Occipital lobe (tissue), 3 donors: ENCODE measurements at places on chromosomes 5 and 9. TPM values are rescaled to one million over a fixed set of nuclear protein-coding genes. Genes with fewer than 3 reads are reported as not detected.

PHF24 gene
- 25.6 TPM for total RNA-seq

DNA sequence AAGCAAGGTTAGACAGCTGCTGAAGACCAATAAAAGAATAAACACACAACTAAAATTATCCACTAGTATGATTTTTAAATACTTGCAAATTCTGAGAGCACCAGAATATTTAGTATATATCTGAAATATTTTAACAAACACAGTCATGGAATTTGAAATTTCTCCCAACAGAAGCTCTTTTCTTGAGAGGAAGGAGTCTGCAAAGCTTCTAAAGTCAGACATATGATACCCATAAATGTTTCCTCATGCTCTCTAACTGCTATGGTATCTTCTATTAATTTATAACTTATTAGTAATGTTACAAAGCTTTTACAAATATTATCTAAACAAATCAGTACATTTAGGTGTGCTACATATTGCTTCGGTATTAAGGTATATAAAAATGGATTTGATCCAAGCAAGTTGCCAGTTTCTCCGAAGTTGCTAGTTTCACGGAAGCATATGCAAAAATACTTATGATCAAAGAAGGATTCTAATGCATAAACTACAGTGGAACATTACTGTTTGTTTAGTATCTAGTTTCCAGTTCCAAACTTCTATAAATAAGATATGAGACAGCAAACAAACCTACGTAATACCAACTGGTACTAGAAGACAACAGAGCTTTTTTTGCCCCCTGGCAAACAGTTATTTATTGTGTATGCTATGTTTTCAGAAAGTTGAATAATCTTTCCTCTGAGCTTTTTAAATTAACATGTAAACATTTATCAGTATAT lies 22.0 kb downstream of the FNIP1 start:
- no peak for DNase-seq

PPIP5K2 gene
- total RNA-seq: 135 TPM

GRCh38 chr9:75108571-75108970 lies 20.3 kb downstream of the OSTF1 start:
- DNase-seq: no peak

GRCh38 chr5:30802961-30803705 lies 390.4 kb upstream of the CDH6 start:
- DNase-seq: no peak

DNA sequence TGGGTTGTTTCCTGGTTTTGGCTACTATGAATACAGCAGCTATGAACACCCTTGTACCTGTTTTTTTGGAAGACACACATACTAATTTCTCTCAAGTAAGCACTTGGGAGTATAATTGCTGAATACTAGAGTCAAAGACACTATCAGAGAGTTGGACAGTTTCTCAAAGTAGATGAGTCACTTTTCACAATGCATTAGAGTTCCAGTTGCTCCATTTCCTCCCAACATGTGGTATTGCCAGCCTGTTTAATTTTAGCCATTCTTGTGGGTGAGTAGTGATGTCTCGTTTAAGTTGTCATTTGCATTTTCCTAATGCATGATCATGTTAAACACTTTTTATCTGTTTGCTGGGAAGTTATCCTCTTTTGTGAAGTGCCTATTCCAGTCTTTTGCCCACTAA lies 81.6 kb upstream of the GDNF start:
- no peak for DNase-seq
